ENCODE measurements at places on chromosomes 2 and 18.

- peak; percentile 49 for DNase-seq
These were observed 1.0 kb upstream of the ESPNL start for GRCh38 chr2:238098901-238099713.

GRCh38 chr2:150030436-150031190, 443.0 kb upstream of the MMADHC start:
- no peak for DNase-seq

DNA sequence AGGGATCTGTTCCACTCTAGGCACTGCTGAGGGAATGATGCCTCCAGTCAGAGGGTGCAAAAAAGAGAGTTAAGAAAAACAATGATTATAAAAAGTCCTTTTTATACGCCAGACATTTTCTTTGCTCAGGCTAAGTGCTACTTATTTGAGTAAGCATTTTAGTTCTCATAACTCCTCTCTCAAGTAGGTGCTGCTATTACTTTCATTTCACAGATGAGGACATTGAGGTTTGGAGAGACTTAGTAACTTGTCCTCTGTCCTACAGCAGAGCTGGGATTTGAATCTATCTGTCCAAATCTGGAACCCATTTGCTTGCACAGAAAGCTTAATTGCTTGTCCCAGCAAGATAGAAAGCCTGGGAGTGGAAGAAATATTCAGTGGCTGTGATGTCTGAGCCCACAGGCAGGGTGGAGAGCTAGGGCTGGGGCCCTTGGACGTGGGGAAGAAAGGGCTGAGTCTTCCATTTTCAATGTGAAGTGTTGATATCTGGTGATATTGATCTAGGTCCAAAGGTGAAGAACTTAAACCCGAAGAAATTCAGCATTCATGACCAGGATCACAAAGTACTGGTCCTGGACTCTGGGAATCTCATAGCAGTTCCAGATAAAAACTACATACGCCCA, 5.8 kb downstream of the IL37 start:
- DNase-seq, result no peak

GRCh38 chr2:207012461-207012860, 73.1 kb downstream of the CPO start:
- DNase-seq, result no peak

GRCh38 chr2:172285010-172285621, 142.3 kb upstream of the ITGA6 start:
- DNase-seq, result no peak

- DNase-seq, result no peak
These were observed 2.7 kb downstream of the NCK2 start for GRCh38 chr2:105747254-105747894.

DNA sequence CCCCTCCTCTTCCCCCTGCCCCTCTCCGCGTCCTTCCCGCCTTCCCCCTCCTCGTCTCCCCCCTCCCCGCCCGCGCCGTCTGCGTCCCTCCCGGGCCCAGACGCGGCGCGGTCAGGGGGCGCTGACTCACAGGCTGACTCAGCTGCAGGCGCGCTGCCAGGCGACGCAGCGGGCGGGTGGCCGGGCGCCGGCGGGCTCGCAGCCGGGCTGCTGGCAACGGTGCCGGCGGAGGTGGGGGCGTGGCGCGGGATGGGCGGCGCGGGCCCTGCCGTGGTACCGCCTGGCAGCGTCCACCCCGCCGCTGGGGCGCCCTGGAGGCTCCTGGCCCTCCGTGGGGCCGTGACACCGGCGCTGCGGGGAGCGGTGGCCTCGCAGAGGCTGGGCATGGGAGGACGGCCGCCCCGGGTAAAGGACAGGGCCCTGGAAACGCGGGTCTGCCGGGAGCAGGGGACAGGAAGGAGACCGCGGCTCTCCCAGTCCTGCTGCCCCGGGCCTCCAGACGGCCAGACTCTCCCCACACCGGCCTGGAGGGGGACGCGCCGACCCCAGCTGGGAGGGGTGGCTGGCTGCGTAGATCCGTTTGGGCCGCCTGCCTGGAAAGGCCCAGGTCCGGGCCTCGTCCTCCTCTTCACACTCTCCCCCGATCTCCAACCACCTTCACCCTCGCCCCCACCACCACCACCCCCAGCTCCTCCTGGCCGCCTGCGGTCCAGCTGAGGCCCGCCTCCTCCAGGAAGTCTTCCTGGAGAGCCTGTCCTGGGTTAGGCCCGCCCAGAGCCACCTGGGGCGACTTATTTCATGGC, 10.0 kb upstream of the PROC start:
- DNase-seq, result peak; percentile 87

- no peak for DNase-seq
These were observed 692.2 kb upstream of the LINC00305 start for GRCh38 chr18:64840911-64841701.

GRCh38 chr2:207768168-207768865, 1.4 kb downstream of the FZD5 start:
- no peak for DNase-seq

DNA sequence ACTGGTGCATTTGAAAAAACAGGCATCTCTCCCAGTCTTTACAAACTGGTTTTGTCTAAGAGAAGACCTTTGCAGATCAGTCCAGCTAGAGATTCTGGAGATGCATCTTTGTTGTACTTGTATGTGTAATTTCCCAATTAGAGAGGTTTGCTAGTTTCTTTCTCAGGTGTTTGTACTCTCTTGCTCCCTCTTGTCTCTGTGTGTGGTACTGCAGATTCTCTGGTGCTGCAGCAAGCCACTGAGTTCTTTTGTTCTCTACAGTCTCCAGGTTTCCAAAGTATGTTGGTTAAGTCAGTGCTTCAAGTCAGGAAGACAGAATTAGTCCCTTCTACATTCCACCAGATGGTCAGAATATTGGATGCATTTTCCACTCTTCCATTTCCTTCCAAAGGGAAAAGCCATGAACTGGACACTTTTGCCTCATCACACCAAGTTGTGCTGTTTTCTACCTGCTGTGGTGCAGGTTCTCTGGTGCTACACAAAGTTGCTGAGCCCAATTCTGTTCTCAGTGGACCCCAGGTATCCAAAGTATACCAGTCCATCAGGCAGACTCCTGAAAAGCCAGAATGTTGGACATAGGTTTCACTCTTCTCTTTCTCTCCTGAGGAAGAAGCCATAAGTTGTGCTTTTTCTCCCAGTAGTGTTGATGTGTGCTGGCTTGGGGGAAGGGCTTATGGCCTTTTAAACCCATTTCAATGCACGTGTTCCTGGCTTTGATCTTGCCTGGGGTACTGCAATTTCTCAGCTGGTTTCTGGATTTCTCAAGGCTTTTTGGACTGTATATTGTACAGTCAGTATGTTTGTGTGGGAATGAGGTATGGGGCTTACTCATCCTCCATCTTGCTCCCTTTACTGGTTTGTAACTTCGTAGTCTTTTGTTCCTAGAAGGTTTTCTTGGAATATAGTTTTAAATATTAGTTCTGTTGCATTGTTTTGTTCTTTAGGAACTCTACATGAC, 29.8 kb downstream of the EPC2 start:
- no peak for DNase-seq

DNA sequence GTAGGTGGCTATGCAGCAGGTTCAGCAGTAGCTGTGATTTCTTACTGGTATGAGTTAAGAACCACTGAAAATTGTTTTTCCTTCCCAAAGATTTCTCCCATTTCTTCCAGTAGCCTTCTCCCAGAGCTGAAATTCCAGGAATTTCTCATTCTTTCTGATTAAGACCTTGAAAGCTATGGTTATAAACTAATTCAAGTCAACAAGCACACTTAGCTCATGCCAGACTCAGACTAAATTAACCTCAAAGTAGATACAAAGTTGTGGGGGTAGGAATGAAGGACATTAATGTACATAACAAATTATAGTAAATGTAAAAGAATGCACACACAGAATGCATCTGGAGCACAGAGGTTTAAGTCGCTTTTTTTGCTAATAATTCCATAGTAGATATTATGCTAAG, 103.6 kb upstream of the SOX11 start:
- no peak for DNase-seq

DNA sequence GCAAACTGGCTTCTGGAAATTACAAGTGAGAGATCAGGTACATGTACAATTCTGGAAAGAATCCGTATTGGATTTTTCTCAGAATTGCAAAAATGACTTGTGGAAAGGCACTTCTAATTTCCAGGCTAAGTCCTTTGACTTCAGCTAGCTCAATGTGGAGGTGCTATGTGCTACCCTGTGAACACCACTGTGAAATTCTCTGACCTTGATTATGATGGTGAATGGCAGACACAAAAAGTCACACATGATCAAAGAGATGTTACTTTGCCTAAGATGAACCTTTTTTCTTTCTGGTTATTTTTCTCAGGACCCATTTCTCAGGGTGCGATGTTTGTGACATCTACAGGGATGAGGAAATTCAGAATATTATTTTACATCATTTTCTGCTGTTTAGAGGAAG, 856.6 kb upstream of the VRK2 start:
- no peak for DNase-seq

DNA sequence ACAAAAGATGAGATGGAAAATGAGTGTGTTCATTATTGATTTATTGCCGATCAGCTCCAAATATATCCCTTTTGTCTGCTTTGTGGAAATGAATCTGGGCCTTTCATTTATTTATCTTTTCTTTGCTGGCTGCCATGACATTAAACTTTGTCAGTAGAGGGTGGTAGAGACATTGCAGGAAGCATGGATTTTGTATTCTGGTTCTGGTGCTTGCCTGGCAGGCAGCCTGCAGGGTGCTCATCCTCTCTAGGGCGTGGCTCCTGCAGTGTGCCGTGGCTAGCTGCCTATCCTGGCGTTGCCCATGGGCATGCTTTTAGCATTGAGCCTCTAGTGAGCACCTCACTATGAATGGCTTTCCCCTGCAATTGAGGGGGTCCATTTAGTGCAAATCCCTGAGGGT, 593.1 kb downstream of the RNF144A start:
- no peak for DNase-seq

- DNase-seq, result no peak
These were observed 153.2 kb downstream of the HAUS1 start for GRCh38 chr18:46257366-46257765.

GRCh38 chr2:159165048-159165447, 121.5 kb downstream of the WDSUB1 start:
- no peak for DNase-seq

DNA sequence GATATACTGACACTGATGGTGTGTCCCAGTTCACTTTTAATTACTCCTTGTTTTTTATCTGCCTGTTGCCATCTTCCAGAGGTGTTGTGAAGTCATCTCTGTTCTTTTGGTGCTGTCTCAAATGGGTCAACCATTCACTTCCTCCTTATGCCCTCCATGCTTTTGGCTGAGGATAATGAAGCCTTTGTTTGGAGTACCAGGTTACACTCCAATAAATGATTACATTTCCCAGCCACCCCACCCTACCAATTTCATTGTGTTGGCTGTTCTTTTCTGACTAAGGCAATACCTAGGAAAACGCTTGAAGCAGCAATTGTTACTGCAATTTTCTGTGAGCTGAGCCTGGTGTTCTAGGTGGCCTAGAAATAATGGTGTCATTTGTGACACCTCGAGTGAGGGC, 29.8 kb upstream of the ACTG2 start:
- DNase-seq, result no peak

- DNase-seq, result no peak
These were observed 604.3 kb upstream of the CDH7 start for GRCh38 chr18:65146482-65147021.

DNA sequence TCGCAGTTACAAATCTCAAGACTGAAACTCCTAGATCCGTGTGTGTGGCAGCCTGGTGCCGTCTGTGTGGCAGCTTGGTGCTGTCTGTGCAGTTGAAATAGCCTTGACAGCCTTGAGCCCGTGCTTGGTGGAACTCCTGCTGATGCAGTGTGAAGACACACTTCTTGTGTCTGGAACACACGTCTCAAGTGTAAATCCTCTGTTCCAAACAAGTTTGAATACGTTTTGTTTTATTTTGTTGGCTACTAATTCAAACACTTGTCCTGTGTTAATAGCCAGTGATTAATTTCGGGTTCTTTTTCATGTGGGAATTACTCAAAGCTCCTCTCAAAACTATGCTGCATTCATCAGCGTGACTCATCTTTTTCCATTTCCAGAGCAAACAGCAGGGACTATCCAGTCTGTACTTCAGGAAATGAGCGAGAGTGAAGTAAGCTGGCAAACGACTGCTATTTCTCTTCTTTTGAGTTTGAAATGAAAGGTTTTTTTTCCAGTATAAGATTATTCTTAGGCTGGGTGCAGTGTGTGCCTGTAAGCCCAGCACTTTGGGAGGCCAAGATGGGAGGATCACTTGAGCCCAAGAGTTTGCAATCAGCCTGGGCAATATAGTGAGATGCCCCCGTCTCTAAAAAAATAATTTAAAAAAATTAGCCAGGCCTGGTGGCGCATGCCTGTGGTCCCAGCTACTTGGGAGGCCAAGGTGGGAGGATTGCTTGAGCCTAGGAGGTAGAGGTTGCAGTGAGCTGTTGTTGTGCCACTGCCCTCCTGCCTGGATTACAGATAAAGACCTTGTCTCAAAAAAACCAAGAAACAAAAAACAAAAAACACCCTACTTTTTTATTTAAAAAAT, 152.9 kb downstream of the SPP2 start:
- DNase-seq, result no peak

DNA sequence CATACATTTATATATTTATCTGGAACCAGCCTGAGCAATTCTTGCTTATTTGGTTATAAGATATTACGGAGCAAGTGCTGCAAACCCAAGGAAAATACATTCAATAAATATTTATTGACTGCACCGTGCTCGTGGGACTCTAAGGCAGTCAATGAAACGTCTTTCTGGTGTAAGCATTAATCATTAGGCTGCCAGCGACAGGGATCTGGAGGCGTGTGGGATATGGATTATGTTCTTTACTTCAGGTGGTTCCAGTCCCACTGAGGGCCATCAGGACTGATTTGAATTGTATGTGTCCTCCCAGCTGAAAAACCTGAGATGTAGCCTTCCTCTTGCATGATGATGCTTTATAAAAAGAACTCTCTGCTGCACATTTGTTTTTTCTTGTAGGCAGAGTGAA, 75.4 kb downstream of the TACR1 start:
- DNase-seq, result no peak

DNA sequence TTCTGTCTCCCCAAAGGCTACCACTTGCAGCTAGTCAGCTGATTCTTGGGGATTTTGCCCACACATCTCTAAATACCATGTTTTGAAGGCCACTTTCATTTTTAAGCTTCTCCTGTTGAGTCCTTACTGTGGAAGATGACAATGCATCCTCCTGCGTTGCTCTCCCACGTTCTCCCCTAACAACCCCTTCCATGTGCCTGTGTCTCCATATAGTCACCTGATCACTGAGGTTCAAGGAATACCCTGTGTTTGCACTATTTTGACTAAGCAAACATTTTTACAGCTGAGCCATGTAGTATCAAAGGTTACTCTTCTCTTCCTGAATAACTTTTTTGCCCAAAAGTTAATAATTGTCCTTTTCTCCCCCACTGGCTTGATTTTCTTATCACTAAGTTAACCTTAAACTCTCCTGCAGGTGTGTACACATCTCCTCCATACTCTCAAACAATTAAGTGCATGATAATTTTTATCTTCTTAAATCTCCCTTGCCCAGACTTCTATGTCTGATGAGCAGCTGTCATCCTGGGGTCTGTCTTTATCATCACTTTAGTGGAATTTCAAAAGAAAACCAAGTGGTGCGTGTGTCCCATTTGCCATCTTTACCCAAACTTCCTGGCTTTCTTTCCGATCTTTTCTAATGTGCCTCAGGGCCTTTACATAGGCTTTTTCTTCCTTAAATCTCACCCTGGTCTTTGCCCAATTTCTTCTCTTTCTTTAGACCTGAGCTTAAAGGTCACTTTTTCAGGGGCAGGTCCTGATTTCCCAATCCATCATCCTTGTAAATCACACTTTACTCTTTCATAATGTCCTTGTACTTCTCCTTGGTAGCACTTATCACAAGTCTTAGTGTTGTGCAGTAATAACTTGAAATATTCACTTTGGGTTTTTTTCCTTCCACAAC, 85.2 kb upstream of the SPATS2L start:
- no peak for DNase-seq

GRCh38 chr2:21438949-21439348, 315.2 kb downstream of the TDRD15 start:
- no peak for DNase-seq

GRCh38 chr2:216320852-216321251, 51.4 kb downstream of the MARCHF4 start:
- no peak for DNase-seq
